ENCODE measurements at places on chromosomes 4 and X. TPM values are rescaled to one million over a fixed set of nuclear protein-coding genes. Genes with fewer than 3 reads are reported as not detected.

Gene GPRASP2
- total RNA-seq: 20.1 TPM

Gene FAM47E
- total RNA-seq: 0.59 TPM

Gene SRPX2
- total RNA-seq: 122 TPM

Gene LIMCH1
- 151 TPM for total RNA-seq

Gene SSX2
- not detected for total RNA-seq

Gene VSIG1
- under 0.01 TPM for total RNA-seq

Gene TRPC3
- total RNA-seq: 0.30 TPM

Gene ZXDB
- 9.5 TPM for total RNA-seq

Gene TENM3
- 28.5 TPM for total RNA-seq

Gene MMRN1
- 0.42 TPM for total RNA-seq

Gene ZFP42
- not detected for total RNA-seq

Gene GATA1
- total RNA-seq: not detected

Gene TMEM47
- total RNA-seq: 40.6 TPM

Gene PDGFC
- total RNA-seq: 140 TPM

Gene IL9R
- not detected for total RNA-seq

Gene WDR19
- 23.5 TPM for total RNA-seq

Gene FAM133A
- 0.09 TPM for total RNA-seq

Gene TMPRSS11E
- 0.05 TPM for total RNA-seq

Gene RPA4
- total RNA-seq: 0.92 TPM

Gene FRMD7
- total RNA-seq: 0.05 TPM

Gene MAGEA2
- not detected for total RNA-seq

Gene NUP62CL
- total RNA-seq: not detected

Gene TEX13D
- not detected for total RNA-seq

Gene RAB9A
- 29.4 TPM for total RNA-seq

Gene CDS1
- 0.05 TPM for total RNA-seq

Gene LRP2BP
- 0.89 TPM for total RNA-seq

Gene IGFBP7
- 2,028 TPM for total RNA-seq

Gene ADAM29
- total RNA-seq: not detected

Gene HSFX2
- total RNA-seq: not detected
